ENCODE measurements at places on chromosomes 2 and 18.

DNA sequence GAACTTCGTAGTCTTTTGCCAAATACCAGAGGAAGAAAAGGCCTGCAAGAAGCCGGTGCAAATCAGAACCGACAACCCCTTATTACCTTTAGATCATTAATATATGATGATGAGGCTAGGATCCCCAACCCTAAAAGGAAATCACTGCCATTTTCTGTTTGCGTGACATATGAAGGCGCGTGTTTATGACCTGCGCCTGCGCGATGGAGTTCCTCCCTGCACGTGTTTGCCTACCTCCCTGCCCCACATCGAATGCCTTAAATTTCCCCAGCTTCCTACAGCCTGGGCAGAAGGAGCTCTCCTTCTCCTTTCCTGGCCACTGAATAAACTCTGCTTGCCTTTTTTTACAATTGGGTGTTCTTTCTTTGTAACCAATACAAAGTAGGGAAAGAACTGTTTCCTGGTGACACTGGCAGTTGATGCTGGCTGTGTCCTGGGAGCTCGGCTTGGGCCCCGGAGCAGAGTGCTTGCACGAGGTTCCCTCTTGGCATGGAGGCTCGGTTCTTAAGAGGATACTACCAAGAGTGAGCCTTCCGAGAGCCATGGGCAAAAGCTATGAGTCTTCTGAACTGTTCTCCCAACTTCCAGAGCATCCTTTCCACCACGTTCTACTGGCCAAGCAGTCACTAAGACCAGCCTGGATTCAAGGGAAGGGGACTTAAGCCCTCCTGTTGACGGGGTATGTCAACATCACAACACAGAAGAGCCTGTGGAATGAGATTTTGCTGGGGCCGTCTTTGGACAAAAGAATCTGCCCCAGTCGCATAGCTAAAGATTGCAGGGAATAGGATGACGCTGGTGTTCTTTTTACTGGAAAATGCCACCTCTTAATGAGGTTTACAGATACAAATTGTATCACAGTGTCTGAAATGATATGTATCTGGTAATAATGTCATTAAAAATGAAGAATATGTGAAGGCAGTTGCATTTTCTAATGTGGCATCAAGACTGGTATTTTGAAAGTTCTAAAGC, 179.8 kb downstream of the SH3BP4 start:
- DNase-seq = no peak

DNA sequence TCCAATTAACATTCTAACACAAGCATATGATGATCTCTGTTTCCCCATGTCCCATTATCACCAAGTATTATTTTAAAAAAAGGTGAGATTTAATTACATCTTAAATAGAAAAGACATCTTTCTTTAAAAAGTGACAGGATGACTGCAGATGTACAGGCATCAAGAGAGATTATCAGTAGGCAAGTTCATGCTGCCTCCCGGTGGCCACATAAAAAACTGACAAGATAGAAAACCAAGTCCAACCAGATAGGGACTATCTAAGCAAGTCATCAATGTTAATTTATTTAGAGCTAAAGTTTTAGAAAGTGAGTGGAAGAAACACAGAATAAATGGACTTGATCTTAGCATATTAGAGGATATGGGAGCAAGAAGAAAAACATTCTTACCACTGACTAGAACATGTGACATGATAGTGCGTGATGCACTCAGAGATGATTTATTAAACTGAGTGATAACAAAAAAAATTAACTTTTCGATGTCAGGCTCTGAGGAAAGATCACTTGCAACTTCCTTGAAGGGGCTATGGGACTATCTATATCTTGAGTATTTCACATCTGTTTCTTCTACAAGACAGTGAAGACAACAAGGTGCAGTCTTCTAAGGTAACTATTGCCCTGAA, 5.4 kb upstream of the TDRD15 start:
- DNase-seq = peak; percentile 6

GRCh38 chr18:75054046-75054445, 154.9 kb downstream of the PTGR3 start:
- DNase-seq = peak; percentile 86

- no peak for DNase-seq
These were observed 251.8 kb downstream of the LPIN1 start for GRCh38 chr2:11998218-11998617.

DNA sequence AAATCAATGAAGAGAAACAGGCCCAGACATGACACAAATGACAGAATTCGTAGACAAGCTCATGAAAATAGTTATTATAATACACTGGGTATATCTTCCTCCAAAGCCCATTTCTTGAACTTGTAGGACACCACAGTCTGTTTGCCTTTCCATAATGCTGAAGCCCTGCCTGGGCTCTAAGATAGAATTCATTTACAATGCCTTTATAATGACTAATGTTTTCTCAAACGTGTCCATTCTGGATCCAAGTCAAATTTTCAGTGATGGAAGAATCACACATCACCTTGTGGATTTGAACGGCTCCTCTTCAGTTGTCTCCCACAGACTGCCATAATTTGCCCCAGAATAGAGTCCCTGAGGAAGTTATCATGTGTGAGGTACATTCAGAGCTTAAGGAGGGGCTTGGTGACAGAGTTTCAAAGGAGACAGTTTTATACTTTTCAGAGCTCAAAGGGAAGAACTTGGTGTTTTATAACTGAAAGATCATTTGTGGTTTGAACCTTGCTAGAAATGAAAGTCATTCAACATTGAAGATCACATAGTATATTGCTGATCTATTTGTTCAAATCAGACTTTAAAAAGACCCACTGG, 38.2 kb downstream of the CASP8 start:
- no peak for DNase-seq

DNA sequence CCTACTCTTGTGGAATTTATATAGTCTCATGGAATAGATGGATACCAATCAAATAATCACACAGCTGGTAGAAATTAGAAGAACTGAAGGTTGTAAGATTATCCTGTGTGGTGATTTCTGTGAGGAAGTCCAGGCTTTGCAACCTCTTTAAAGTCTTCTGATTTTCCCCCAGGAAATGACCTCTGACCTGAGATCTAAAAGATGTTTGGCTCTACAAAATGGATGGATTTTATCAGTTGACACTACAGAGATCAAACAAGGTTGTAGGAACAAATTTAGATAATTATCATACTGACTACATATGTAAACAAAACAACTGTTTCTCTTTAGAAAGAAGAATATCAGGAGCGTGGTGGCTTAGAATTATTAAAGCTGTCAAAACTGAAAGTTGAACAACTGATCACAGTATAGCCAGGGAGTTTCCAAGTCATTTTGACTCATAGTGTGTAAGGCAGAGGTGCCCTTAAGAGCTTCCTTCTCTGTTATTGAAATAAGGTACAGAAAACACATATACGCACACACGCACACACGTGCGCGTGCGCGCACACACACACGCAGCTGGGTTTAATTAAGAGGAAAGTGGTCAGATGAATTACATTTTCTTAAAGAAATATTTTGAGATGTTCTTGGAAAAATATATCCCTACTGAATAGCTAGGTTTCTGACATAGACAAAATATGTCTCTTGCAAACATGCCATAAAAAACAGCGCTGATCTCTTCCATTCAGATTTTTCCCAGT, 35.5 kb upstream of the PELI1 start:
- no peak for DNase-seq

DNA sequence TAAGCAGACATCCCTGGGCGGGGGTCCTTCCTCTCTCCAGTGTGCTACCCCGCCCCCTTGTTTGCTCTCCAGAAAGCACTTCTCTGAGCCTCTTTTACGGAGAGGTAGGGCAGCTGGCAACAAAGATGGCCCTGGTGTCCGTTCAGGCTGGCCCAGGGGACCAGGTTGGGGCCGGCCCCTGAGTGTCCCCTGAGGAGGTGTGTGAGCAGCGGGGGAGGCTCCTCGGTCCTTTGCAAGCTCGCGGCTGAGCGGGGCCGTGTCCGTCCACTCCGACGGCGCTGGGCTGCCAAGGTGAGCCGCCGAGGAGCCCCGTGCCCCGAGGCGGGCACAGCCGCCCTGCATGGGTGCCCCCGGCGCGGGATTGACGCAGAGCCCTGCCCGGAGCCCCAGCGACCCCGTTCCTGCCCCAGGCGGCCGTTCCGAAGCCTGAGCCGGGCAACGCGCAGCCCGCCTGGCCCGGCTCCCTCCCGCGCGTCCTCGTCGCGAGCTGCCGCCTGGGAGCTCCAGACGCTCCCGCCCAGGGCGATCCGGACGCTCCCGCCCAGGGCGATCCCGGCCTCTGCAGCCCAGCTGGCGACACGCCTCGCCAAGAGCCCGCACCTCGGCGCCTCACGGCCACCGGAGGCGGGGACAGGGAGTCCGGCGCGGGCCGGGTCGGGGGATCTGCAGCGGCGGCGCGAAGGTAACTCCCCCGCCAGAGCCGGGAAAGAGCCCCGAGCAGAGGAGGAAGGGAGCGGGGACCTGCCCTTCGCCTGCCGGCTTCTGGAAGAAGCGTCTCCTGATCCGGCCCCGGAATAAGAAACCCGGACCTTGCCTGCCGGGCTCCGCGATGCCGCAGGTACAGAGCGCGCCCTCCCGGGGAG, at the start of gene PROKR1:
TSS of gene PROKR1 (plus strand) at position 569 of the 863 bp plus-strand sequence. CDS start 2,243 bp downstream, outside the sequence.
- peak; percentile 50 for DNase-seq

DNA sequence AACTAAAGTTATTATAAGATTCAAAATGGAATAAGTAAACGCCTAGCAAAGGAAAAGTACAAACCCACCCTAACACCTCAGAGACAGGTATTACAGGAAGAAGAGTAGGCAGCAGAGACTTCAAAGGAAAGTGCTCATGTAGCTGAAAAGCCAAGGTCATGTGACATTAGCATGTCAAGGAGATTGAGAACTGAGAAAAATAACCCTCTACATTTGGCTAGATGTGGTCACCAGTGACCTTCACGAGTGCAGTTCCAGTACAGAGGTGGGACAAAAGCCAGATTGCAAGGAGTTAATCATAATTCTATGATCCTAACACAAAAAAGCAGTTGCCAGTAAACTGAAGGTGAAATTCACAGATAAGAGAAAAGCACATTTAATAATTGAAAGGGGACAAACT, 252.7 kb downstream of the ZEB2 start:
- no peak for DNase-seq

GRCh38 chr2:186737732-186738508, 44.1 kb downstream of the FAM171B start:
- DNase-seq = no peak

DNA sequence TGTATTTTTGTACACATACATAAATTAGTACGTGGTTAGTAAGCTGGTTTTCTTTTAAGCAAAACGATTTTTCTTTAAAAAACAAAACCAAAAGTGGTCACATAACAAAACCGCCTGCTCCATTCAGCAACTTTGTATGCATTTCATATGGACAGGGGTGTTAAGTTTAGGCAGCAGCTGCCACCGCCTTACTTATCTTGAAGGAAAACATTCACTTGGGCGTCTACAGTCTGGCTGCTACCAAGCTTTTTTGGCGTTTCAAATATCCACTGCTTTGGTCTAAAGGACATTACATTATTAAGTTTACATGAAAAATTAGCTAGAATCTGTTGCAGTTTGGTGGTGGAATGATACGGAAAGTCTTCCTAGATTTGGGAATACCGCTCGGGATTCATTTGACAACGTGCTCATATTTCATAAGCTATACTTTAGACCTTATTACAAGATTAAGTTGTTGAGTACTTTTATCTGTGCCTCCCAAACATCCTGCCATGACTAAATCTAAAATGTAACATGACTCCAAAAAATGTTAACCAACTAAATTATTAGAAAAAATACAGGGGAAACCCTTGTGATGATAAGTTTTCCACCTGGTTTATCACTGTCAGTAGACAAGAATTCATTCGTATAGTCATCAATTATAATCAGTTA, 214.8 kb downstream of the NEDD4L start:
- no peak for DNase-seq

- no peak for DNase-seq
These were observed 270.6 kb downstream of the CDCA7 start for GRCh38 chr2:173625315-173625714.

DNA sequence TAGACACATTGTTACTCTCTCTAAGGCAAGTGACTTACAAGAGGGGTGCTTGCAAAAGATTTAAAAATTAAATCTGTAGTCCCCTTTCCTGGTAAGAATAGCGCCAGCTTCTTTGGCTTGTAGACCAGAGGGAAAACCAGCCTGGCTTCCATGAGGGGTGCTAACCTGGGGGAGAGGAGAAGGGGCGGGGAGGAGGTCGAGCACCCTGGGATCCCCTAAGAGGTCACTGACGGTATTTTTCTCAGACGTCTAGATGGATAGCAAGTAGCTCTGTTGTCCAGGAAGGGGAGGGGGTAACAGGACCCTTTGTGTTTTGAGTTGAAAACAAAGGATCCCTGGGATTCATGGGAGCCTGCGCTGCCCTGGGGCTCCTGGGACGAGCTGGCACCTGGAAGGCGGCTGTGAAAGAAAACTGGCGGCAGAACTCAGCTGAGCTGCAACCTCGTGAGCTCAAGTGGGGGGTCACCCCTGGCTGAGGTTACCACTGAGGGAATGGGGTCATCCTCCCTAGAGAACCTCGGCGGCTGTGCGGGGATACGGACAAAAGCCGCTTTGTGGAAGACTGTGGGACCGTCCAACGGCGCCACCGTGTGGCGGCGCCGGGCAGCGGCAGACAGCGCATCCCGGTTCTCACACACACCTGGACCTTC, 37.8 kb upstream of the MRPL19 start:
- DNase-seq = peak; percentile 26

DNA sequence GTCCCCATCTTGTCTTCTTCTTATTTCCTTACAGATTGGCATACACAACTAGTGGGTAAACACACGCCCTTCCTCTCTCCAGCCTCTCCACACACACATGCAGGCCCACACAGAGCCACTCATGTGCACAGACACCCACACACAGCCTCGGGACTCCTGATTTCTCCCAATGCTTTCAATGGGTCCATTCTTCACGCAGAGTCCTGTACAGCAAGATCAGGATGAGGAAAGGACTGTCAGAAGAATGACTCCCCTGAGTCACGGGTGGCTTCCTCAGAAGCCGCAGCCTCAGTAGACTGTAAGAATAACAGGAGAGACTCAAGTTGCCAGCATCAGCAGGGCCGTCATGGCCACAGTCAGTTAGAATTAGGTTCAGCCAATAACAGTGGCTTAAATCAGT, 109.1 kb upstream of the GLI2 start:
- no peak for DNase-seq

- DNase-seq = no peak
These were observed 439.2 kb upstream of the ACVR2A start for GRCh38 chr2:147405651-147406050.

DNA sequence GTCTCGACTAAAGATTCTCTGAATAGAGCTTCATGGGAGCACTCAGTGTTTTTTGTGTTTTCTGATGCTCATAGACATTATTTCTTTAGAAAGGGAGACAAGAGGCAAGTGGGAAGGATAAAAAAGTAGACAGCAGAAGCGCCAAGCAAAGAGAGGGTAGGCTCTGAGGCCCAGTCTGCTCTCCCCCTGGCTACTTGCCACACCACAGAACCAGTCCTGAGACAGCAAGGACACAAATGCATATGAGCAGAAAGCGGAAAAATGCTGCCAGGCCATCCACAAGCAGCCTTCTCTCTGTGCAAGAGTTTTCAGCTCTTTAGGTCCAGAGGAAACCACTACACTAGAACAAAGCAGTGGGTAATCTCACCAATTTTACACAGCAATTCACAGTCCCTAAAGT, 285.4 kb downstream of the ZNF521 start:
- no peak for DNase-seq
